ENCODE measurements at places on chromosomes 11 and 22.

DNA sequence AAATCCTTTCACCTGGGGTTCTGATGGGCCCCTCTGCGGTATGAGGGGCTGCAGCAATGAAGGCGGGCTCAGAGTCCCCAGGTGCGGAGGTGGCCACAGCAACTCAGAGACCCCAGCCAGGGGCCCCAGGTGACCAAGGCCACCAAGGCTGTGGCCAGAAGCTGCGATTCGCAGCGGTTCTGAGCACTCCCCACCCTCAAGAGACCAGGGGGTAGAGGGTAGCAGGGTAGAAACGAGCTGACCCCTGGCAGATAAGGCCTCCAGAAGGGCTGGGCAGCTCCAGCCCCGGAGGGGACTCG is 948 bp downstream of the TNKS1BP1 start:
- no peak for DNase-seq

DNA sequence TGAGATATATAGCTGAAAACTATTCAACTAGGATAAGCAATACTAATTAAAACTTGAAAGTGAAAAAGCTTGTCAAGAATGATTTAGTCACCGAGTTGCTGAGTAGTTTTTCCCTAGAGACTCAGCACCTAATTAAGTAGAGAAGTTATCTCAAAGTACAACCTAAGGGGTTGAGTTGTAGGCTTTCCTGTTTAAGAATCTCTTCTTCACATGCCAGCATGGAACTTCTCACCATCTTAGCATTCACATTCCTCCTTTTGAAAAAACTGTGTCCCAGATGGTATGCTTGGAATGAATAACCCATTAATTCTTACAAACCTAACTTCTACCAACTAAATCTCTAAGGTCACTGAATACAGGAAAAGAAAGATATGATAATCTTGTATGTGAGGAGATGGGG is 303.3 kb upstream of the ZC3H12C start:
- no peak for DNase-seq

DNA sequence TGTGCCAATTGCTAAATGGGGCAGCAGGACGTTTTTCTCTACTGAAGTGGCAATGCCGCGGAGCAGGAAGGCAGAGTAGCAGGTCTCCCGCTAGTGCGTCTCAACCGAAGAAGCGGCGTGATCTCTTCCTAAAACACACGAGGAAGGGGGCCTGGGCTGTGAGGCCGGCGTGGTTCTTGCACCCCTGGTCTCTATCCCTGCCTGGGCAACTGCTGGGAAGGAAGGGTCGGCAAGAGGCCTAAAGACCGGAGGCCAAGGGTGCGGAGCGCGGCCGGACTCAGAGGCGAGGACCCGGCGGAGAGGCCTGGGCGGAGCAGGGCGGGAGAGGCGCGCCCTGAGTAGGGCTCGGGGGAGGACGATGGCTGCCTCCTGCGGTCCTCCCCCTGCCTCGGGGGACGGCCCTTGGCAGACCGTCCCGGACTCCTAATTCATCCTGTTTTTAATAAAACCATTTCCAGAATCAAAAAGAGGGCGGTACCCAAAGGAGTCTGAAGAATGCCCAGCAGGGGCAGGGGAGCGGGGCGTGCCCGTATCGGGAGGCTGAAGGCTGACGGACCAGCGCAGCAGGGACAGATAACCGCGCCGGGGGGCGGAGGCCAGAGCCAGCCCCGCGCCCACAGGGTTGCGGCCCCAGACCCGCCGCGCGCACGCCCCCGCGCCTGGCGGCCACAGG is 572 bp upstream of the APLP2 start:
- peak; percentile 5 for DNase-seq

DNA sequence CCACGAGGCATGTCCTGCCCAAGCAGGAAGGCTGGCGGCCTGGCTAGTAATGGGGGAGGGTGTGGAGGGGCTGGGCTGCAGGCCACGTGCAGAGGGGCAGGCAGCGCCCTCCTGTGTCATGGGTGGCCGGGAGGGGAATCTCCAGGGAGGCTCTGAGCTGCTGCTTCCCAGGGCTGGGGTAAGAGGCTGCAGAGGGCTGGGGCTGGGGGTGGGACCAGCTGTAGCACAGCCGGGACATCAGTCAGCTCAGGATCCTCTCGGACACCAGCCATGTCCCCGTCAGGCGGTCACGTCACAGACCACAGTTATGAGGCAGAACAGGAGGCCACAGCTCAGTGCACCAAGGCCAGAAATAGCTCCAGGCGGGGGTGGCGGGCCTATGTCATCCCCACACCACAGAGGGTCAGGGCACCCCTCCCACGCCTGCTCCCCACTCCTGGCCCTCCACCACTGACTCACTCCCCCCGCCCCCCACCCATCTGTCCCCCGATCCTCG is 21.1 kb downstream of the RTN4R start:
- no peak for DNase-seq

GRCh38 chr11:94638902-94639373 is 71.8 kb downstream of the PIWIL4 start:
- no peak for DNase-seq

GRCh38 chr22:46351131-46351735 is 15.7 kb downstream of the TRMU start:
- DNase-seq, result no peak

GRCh38 chr11:43788421-43788820 is 92.2 kb upstream of the ALKBH3 start:
- no peak for DNase-seq

GRCh38 chr11:1628506-1629325 is 859 bp upstream of the KRTAP5-5 start:
- peak; percentile 28 for DNase-seq

DNA sequence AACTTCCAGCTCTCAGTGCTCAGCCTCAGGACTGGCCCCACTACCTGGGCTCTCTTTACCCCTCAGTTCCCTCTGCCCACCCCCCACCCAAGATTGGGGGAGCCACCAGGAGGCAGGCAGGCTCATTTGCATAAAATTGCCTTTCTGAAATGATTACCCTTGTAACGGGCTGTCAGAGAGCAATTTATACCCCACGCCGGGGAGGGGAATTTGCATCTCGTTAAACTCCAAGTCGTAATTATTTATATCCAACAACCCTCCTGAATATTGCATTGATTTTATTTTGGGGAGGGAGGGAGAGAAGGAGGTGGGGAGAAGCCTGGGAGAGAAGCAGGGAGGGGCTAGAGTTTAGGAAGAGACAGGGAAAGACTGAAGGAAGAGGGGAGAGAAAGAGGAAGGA is 8.3 kb downstream of the NRXN2 start:
- DNase-seq, result no peak

- DNase-seq, result no peak
Observed at GRCh38 chr22:34038801-34039555, 118.7 kb upstream of the LARGE1 start.

DNA sequence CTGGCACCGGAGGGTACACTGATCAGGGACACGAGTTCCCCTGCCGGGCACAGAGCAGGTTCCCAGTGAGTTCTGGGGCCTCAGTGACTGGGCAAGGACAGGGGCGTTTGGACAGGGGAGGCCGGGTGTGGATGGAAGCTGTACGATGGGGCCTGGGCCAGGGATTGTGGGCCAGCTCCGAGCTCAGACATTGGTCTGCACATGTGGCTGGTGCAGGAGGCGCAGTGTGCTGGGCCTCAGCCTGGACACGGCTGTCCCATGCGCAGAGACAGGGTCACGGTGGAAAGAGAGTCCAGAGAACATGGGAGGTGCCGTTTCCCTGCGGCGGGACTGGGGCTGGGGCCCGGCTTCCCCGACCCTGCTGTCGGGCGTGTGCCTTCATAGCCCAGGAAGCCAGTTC is 60.7 kb downstream of the CDKN1C start:
- DNase-seq, result no peak

DNA sequence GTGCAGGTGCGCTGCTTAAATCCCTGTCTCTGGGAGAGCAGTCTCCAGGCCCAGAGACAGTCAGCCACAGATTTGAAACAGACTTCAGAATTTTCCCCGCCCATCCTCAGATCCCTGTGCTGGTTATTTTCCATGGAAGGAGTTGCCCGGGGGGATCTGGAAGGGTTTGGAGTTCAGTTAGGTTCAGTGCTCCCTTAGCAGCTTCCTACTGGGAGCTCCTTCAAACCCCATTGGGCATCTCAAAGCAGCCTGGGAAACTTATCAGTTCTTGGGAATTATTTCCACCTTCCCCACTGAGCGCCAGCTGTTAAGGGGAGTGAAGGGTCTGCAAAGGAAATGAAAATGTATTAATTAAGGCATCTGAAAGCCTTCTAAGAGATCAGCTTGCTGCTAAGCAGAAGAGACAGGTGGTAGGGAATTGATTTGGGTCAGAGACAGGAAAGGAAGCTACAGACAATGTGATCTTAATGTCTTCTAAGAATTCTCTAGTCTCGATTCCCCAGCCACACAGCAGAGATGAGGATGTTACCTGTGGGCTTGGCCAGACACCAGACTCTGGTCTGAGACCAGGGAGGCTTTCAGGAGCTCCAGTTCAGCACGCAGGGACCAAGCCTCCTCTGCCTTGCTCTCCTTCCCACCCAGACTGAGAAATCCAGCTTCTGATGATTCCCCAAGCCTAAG is 106.2 kb upstream of the TBCEL start:
- no peak for DNase-seq

DNA sequence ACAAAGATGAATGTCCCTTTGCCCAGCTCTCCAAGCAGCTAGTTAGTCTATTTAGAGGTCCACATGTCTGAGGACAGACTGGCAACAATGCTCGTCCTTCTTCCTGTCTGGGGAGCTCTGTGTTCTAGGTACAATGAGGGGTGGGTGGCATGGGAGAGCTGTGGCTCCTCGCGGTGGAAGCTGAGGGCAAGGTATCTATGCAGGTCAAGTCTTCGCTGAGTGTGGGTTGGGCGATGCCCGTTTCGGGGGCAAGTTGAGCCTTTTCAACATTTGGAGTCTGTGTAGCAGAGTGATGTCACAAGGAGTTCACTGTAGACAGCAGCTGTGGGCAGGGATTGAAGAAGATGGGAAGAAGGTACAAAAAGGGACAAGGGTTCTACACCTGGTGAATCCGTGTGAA is 163.2 kb downstream of the FEZ1 start:
- no peak for DNase-seq

DNA sequence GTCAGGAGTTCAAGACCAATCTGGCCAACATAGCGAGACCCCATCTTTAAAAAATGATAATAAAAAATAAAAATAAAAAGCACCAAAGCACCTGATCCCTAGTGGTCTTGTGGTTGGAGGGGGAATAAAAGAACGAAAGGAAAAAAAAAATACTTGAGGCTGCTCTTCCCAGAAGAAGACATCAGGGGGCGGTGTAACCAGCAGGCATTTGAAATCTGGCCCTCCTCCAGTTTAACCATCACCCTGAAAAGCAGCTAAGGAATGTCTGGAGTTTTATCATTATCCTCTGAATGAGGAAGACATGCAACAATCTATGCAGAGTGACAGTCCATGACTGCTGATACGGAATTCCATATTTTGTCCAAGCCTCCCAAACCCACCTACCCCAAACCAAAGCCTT is 5.6 kb upstream of the KCTD17 start:
- DNase-seq, result no peak

DNA sequence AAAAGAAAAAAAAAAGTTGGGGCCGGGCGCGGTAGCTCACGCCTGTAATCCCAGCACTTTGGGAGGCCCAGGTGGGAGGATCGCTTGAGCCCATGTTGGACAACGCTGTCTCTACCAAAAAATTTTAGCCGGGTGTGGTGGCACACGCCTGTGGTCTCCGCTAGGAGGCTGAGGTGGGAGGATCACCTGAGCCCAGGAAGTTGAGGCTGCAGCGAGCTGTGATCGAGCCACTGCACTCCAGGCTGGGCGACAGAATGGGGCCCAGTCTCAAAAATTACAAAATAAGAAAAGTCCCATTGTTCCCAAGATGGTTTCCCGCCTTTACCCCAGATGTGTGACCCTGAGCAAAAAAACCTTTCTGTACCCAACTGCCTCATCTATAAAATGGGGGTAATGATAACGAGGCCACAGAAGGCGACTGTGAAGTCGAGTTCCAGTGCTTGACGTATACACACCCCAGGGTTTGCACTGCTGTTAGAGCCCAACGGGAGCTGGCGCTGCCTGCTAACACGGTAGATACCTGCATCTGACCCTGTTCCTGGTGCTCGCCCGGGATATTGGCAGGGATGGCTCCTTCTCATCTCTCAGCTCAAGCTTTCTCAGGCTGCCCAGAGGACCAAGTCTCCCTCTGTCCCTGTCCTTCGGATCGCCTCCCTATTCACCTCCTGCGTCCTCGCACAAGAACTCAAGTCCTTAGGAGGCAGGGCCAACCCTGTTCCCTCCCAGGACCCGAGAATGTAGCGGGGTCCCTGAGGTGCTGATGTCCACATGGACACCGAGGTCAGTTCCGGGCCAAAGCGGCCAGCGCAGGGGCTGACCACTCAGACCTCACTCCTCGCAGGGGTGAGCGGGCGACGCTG is 1.1 kb upstream of the RPLP2 start:
- no peak for DNase-seq

GRCh38 chr22:42604403-42604802 is 10.3 kb downstream of the POLDIP3 start:
- DNase-seq, result no peak

DNA sequence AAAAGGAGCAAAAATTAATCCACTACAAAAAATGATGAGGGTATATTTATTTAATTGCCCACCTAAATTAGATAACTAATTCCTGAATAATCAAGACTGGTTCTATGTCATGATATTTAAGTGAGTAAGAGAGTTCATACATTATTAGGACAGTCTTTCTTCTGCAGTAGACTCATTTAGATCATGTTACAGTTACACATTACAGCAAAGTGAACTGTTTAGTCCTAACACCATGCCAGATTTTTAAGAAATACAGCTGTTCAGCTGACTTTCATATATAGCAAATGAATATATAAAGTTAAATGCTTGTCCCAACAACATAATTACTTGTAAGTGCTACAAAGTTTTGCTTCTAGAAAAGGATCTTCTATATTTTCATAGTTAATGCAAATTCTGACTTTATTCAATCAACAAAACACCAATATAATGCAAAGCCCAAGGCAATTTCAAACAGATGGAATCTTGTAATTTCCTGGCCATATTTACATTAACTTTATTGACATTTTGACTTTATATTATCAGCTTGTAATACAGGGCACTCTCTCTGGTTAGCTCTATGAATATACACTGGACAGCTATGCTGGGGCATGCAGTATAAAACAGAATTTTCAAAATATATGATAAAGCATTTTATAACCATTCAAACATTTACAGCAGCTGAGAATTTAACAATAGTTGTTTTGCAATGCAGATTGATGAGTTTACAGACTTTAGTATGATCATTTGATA is 45.7 kb upstream of the TP53AIP1 start:
- no peak for DNase-seq

DNA sequence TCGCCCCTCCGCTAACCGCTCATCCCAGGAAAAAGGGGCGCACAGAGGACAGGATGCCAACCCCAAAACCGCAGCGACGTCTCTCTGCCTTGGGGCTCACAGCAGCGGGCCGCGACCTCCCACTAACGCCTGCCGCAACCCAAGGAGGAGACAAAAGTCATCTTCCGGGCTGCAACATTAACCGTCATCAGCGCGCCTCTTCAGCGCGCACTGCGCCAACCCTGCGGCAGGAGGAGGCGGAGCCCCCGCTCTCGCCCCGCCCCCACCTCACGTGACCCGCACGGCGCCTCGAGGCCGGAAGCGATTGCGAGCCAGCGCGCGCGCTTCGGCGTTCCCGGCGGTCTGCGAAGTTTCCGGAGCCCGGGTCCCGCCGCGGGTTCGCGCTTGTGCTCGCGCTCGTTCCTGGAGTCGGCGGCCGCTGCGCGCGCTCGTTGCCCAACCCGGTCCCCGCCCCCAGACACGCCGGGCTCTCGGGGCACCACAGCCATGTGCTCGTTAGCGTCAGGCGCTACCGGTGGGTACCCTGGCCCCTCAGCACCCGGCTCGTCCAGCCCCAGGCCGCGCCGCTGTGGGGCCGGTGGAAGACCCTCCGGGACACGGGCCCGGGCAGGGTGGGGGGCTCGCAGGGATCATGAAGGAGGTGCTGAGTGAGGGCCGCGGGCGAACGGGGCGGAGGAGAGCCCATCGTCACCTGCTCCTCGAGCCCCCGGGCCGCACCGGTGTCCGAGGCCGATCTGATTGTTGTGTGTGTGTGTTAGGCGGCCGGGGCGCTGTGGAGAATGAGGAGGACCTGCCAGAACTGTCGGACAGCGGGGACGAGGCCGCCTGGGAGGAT is at the start of gene PRMT3:
PRMT3 (plus strand) TSS at position 456 of the 835 bp plus-strand sequence; CDS start at position 487, 31 bp downstream.
- peak; percentile 96 for DNase-seq

Measured in stimulated activated CD8-positive, alpha-beta memory T cell treated with anti-CD3 and anti-CD28 coated beads, Interleukin-15, amount 100 ng/mL, for 48 hours (primary cell).